ENCODE measurements at places on chromosomes 7 and 10. TPM values are rescaled to one million over a fixed set of nuclear protein-coding genes. Genes with fewer than 3 reads are reported as not detected.

- no peaks in the 10 kb centered on the region for H3K27me3 ChIP-seq
- no peak for DNase-seq
- H3K36me3 ChIP-seq: peaks cover 28% of the 10 kb centered on the region
- H3K4me1 ChIP-seq: peaks cover 9% of the 10 kb centered on the region
These were observed 13.6 kb downstream of the NSMCE4A start for GRCh38 chr10:121961456-121961855.

DNA sequence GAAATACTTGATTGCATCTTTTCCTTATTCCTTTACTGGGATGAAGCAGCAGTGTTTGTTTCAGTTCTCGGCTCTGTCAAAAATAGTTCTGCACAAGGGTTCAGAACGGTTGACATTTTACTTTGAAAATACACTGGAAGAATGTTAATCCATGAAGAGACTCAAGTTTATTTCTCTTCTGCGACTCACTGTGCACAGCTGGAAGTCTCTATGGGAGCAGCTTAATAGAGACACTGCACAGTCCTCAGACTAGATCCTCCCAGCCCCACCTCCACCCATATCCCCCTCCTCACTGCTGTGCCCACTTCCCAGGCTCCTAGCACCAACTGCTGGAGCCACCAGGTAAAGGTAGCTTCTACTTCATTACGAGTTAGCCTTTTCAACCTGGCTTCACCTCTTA lies 517.8 kb downstream of the GRID1 start:
- no peak for DNase-seq
- no peaks in the 10 kb centered on the region for H3K36me3 ChIP-seq
- no peaks in the 10 kb centered on the region for H3K27me3 ChIP-seq
- H3K4me1 ChIP-seq: no peaks in the 10 kb centered on the region

EGFR gene
- total RNA-seq: not detected

CCL24 gene
- not detected for total RNA-seq

CLCN1 gene
- not detected for total RNA-seq
